ENCODE measurements at places on chromosomes 12 and 14.

DNA sequence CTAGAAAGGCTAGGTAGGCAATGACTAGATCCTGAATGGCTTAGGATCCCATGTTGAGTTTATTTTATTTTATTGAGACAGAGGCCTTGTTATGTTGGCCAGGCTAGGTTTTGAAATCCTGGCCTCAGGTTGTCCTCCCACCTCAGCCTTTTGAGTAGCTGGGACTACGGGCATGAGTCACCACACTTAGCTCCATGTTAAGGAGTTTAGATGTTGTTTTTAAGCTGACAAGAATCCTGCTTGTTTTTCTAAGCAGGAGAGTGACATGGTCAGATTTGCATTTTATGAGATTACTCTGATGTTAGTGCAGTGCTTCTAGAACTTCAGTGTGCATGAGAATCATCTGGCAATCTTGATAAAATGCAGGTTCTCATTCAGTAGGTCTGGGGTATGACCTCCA is 14.5 kb downstream of the CCDC198 start:
- peak; percentile 10 for DNase-seq

- no peak for DNase-seq
Observed at GRCh38 chr12:24379861-24380521, 430.5 kb upstream of the SOX5 start.

DNA sequence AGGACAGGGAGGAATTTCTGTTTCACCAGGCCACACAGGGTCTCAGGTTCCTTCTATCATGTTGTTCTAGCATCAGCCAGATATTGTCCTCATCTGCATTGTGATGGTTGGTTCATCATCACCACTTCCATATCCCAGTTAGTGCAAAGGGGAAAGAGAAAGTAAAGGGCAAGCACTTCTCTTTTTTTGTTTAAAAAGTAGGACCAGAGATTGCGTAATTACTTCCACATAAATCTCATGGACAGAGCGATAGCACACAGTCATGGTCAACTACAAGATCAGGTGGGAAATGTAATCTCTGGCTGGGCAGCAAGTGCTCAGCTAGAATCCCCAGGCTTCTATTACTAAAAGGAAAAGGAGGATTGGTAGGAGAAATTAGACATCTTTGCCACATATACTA is 155.1 kb downstream of the KIF21A start:
- DNase-seq, result peak; percentile 1

GRCh38 chr12:92905811-92906554 is 23.1 kb downstream of the EEA1 start:
- peak; percentile 51 for DNase-seq

DNA sequence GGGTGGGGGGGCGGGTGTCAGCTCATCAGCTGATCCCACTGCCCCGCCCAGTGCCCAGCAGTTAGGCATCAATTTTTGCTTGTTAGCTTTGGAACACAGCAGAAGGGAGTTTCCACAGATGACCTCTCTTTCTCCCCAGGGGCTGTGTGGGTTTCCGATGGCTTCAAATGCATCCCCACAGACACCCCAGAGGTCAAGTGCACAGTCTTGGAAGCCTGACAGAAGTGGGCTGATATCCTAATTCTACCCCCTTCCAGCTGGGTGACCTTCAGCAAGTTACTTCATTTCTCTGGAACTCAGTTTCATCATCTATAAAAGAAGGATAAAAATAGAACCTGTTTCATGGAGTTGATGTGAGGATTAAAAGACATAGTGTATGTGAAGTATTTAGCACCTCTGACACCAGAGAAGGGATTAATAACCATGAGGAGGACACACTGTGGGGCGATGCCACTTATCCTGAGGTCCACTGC is 22.0 kb downstream of the TTC9 start:
- peak; percentile 22 for DNase-seq

DNA sequence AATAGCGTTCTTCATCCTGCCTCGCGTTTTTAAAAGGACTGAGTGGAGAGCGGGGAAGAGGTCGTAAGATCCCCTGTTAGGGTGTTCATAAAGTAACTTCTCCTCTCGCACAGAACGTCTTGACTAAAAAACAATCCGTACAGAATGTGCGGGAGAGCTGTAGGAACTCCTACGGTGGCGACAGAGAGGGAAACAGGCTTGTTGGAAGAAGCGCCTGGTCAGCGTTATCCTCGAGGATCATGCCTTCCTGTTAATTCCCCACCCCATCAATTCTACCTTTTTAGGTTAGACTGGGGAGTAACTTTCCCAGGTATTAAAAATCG is 399 bp upstream of the WASHC4 start:
- DNase-seq, result peak; percentile 51

GRCh38 chr12:52151837-52152783 is 39.7 kb downstream of the KRT80 start:
- DNase-seq, result peak; percentile 59
